ENCODE measurements at places on chromosomes 3 and 15.

DNA sequence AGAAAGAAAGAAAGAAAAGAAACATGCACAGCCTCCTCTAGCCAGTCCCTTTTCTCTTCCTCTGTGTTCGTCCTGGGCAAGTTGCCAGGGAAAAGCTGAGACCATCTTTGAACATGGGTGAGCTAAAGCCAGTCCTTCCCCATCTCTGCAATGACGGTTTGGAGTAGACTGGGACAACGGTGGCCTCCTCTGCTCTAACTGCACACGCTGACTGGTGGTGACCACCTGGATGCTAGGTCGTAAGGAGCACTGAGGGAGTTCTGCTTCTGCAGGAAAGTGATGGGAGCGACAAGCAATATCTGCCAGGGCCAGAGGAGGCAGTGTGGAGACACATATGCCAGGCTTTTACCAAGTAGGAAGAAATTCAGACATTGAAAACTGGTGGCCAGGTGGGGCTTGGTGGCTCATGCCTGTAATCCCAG lies 111.7 kb downstream of the NUP210 start:
- DNase-seq: no peak

GRCh38 chr15:79030470-79030869 lies 60.1 kb downstream of the RASGRF1 start:
- no peak for DNase-seq

- no peak for DNase-seq
Measured at GRCh38 chr3:22453906-22454535, 703.0 kb upstream of the ZNF385D start.

DNA sequence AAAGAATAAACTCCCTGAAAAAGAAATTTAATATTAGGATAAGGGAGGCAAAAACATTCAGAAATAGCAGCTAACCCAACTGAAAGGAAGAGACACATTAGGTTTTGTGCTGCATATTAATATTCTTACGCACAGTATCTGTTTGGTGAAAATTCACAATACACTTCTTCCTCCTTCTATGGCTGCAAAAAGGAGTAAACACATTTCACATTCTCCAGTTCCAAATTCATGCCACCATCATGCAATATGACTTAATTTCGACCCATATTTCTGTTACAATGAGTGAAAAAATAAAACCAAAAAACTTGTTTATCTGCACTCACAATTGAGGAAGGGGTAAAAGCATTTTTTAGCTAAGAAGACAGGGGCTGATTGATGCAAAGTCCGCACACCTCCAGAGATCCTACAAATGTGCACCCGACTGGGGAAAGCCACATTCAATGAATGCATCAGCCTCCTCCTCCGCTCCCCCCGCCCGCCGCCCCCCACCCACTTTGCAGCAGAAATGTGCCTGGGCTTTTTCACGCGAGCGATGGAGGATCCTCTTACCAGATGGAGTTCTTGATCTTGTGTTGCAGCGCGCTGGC lies 1.0 kb downstream of the RFX7 start:
- DNase-seq: no peak

DNA sequence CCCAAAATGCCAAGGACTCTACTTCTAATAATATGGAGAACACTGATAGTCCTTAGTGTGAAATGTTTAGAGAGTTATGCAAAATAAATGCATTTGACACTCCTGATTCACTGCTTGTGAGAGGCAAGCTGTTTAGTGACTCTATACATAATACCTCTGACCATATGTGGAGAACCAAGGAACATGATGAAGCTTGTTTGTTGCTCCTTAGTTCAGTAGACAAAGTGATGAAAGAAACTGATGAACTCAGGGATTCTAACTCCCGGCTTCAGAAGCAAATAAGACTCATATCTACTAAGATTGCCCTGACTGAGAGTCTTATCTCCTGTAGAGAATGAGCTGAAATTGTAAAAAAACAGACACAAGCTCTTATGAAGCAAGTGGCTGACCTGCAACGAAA lies 41.3 kb downstream of the PEX5L start:
- no peak for DNase-seq

DNA sequence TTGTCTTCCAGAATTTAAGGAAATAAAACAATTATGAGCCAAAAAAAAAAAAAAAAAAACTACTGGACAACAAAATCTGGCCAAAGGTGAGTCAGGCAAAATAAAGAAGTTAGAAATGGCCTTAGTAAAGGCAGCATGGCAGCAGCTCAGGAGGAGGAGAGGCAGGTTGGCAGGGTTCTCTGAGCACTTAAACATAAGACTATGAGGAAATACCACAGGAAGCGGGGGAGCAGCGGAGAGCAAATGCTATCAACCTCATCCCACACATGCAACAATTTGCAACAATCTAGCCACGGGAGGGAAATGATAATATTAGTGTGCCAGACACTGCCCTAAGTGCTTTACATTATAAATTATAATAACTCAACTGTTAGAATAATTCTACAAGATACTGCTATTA lies 247.3 kb upstream of the NSMCE3 start:
- no peak for DNase-seq

DNA sequence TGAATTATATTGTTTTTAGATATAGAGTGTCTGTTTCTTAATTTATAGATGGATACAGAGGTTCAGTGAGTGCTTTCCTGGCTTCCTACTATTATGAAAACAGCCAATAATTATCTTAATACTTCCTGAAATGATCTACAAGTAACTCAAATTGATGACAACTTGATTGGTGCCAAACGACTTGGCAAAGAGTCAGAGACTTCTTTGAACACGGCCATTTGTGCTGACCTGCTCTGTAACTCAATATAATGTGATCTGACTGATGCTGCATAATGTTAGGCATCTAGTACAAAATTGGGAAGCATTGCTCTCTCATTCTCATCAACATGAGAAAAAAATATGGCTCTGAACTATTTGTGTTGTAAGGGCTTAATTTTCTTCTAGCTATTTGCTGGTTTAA lies 193.9 kb downstream of the DIPK2A start:
- no peak for DNase-seq

- DNase-seq: no peak
Measured at GRCh38 chr15:68634122-68634482, 55.3 kb downstream of the CORO2B start.

DNA sequence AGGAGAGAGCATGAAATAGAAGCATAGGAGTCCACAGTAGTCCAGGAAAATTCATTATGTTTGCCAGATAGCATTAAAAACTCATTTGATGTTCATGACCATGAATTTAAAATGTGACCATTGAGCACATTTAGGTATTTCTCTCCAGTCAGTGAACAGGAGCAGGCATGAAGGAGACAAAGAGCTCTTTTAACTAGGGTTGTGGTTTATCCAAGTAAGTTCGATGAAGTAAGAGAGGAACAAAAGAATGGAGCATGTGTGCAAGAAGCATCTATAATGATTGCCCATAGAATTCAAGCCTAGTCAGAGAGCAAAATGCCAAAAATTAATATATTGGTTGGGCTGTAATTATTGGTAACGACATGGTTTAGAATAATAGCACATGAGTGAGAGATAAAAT lies 342.1 kb upstream of the CCDC54 start:
- no peak for DNase-seq

DNA sequence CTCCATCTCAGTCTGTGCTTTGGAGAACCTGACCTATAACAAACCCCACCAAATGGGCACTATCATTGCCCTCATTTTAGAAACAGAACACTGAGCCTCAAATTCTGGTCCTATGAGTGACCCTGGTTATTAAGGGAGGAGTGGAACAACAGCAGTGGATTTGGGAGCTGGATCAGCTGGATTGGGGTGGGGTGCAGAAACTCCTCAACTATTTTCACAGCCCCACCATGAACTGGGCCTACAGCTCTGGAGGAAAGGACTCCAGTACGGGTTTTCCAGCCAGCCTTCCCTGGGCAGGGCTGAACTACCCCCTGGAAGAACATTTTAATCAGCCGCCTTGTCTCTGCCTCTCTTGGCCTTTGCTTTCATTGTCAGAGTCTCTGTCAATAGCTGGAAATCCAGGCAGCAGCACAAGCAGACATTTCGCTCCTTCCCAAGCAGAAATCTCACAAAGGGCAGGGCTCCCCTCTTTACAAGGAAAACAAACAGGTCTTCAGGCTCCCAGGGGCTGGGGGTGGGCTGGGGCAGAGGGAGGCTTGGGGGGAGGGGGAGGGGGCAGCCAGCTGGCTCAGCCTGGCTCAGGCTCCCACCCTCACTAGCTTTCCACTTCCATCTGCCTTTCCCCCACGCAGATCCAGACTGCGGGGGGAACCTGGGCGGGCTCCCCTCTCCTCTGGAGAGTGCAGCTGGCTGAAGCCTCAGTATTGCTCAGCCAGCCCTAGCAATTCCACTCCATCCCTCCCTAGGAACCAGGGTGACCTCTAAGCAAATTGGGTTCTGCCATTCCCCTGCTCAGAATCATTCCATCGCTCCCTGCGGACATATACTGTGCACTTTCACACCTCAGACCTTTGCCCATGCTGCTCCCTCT lies 13.7 kb upstream of the TLE3 start:
- DNase-seq: no peak

- no peak for DNase-seq
Measured at GRCh38 chr15:56879502-56879901, 38.9 kb upstream of the TCF12 start.
